ENCODE measurements at places on chromosomes 16 and 17.

DNA sequence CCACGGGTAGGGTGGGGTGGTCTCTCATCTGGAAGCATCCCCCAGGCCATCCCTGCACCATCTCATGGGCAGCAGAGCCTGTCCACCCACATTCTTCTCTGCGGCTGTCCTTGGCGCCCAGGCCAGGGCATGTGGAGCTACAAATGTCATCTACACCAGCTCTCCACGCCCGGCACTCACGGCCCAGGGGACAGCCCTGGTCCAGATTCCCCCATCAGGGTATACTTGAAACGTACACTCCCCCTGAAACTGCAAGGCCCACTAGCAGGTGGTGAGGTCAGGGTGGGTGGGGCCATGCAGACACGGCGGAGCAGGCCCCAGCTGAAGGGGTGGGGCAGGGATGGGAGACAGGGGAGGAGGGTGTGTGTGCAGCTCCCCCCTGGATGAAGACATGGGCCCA is 3.2 kb upstream of the SOX8 start:
- peak; percentile 14 for DNase-seq

DNA sequence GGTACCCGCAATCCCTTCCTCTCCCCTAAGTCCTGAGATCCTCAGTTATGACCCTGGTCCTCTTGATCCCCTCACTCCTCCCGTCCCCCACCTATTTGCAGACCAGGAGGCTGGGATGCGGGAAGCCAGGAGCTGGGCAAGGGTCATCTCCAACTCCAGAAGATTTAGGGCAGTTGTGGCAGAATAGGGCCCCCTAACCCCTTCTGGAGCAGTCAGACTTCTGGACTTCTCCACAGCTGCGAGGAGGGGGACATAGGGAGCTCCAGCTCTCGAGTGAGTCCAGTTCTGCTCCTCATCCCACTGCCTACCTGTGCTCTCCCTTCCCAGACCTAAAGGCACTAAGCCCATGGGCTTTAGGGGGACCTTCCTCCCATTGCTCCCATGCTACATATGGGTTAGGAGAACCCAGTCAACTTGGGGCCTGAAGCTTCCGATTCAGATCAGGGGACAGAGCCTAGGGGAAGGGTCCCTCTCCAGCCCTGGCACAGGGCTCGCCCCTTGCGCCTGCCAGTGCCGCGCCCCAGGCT is 1.3 kb downstream of the WNK4 start:
- no peak for DNase-seq

DNA sequence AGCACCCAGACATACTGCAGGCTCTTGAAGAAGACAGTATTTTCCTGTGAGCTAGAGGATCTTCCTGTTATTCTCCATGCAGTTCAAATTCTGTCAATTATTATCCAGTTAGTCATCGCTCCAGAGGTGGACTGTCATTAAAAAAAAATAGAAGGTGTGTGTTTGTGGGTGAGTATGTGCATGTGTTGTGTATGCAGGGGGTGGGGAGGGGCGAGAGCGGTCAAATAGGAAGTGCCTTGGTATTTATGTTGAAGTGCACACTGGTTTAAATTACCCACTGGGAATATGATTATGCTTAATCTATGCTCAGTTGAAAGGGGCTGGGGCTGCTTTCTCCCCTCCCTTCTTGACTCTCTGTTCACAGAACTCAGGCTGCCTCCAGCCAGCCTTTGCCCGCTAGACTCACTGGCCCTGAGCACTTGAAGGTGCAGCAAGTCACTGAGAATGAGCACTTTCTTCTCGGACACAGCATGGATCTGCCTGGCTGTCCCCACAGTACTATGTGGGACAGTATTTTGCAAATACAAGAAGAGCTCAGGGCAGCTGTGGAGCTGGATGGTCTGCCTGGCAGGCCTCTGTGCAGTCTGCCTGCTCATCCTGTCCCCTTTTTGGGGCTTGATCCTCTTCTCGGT is at the start of gene HSD17B2:
TSS of gene HSD17B2 (plus strand) at position 273 of the 632 bp plus-strand sequence. CDS start at position 445, 172 bp downstream.
- no peak for DNase-seq

DNA sequence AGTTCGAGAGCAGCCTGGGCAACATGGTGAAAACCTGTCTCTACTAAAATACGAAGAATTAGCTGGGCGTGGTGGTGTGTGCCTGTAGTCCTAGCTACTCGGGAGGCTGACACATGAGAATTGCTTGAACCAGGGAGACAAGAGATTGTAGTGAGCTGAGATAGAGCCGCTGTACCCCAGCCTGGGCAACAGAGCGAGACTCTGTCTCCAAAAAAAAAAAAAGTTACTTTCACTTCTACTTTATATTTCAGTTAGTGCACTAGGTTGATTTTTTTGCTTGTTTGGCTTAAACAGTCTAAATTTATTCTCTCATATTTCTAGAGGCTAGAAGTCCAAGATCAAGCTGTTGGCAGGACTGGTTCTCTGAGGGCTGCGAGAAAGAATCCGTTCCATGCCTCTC is 13.4 kb downstream of the CCDC102A start:
- DNase-seq: no peak

GRCh38 chr17:51060396-51060795 is 60.3 kb downstream of the SPAG9 start:
- no peak for DNase-seq

GRCh38 chr17:2282297-2282873 is 21.2 kb downstream of the SMG6 start:
- DNase-seq: no peak

GRCh38 chr17:45581860-45582259 is 91.3 kb upstream of the PLEKHM1 start:
- no peak for DNase-seq

GRCh38 chr17:75317671-75318070 is 28.4 kb upstream of the SLC25A19 start:
- DNase-seq: no peak

GRCh38 chr17:40646791-40647623 is 611 bp downstream of the SMARCE1 start:
- DNase-seq: peak; percentile 45

DNA sequence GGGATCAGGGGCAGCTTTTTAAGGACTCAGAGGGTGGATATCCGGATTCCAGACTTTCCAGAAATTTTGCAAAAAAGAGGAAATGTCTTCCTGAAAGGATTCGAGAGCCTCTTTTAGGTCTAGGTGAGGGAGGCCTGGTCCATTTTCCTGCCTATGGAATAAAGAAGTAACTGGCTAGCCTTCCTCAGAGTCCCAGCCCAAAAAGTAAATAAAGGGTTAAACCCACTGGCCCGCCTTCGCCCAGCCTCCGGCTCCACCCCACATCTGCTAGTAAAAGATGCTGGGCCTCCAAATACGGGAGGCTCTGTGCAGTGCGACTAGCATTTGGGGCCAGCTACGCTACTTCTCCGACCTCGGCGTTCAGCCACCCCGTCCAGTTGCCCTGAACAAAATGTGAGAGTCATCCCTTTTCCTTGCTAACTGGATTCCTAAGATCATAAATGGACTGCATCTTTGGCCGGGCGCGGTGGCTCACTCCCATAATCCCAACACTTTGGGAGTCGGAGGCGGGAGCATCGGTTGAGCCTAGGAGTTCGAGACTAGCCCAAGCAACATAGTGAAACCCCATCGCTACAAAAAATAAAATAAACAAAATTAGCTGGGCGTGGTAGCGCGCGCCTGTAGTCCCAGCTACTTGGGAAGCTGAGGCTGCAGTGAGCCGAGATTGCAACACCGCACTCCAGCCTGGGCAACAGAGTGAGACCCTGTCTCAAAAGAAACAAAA is 824 bp upstream of the MPP2 start:
- DNase-seq: peak; percentile 55

- DNase-seq: peak; percentile 66
Measured at GRCh38 chr17:47693731-47694580, at the start of gene TBKBP1. Gene TBKBP1 (plus strand): TSS chr17:47694161. CDS start chr17:47696113, 1,952 bp downstream.

GRCh38 chr17:8220783-8221662 is 10.6 kb upstream of the AURKB start:
- peak; percentile 83 for DNase-seq

GRCh38 chr17:47305302-47305923 is 18.3 kb upstream of the EFCAB13 start:
- DNase-seq: no peak

DNA sequence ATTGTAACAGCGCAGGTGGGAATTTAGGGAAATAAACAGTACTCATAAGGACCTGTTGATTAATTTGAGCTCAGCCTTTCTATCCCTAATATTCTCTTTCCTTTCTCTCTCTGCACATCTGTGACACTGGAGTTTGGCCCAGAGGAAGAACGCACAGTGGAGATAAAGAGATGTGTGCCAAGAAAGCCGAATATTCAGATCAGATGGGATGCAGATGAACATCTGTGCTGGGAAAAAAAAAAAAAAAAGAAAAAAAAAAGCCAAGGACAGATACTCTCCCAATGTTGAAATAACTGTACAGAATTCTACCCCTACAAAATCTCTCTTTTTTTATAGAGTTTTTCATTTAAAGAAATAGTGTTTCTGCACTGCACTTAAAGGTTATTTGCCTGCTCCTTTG is 485.4 kb downstream of the KCNJ2 start:
- DNase-seq: no peak

DNA sequence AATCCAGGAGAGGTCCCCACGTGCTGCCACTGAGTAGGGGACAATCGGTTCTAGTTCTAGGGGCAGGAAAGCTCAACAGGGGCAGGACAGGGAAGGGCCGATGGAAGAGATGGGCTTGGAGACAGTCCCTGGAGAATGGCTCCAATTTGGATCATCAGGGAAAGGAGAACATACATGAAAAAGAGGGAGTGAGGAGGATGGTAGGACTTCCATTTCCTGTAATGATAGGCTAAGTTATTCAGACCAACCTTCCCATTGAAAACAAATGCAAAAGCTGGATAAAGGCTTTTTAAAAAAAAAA is 20.4 kb upstream of the GPATCH8 start:
- DNase-seq: no peak

- no peak for DNase-seq
Measured at GRCh38 chr16:4550591-4550990, 5.5 kb upstream of the C16orf96 start.

GRCh38 chr17:8273884-8274444 is 14.5 kb upstream of the RANGRF start:
- no peak for DNase-seq

- DNase-seq: no peak
Measured at GRCh38 chr16:1965396-1966001, 873 bp upstream of the RPS2 start.

DNA sequence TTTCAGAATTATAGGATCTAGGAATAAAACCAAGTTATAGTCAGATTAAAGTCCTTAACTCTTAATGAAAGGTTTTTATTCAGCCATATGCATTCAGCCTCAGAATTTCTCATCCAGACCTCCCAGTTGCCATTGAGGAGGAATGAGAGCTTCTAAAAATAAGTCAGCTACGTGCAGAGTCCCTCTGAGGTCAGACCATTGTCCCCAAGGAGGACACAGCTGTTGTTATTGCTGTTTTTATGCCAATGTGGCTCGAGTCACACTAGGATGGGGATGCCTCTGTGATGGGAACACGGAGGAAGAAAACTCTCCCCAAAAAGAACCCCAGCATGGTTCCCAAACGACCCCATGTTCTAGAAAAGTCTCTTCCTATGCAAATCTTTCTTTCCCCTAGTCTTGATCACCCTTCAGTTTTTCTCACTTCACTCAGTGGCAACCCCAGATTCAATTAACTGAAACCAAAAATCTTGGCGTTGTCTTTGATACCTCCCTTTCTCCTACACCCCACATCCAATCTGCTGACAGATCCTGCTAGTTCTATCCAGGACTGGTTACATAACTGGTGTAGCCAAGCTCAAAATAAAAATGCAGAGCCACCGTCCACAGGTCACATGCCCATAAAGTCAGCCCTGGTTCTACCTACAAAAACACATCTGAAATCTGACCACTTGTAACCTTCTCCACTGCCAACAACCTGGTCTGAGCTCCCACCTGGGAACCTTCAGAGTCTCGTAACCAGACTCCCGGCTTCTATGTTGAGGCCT is 138.2 kb upstream of the ERCC4 start:
- no peak for DNase-seq

GRCh38 chr17:7403043-7403726 is 712 bp downstream of the TMEM256 start:
- DNase-seq: peak; percentile 38

- no peak for DNase-seq
Measured at GRCh38 chr17:50924800-50925199, 58.6 kb upstream of the TOB1 start.

GRCh38 chr17:27544350-27545131 is 86.4 kb upstream of the LGALS9 start:
- DNase-seq: no peak

GRCh38 chr16:71499775-71500364 is 10.7 kb upstream of the ZNF19 start:
- DNase-seq: peak; percentile 47

DNA sequence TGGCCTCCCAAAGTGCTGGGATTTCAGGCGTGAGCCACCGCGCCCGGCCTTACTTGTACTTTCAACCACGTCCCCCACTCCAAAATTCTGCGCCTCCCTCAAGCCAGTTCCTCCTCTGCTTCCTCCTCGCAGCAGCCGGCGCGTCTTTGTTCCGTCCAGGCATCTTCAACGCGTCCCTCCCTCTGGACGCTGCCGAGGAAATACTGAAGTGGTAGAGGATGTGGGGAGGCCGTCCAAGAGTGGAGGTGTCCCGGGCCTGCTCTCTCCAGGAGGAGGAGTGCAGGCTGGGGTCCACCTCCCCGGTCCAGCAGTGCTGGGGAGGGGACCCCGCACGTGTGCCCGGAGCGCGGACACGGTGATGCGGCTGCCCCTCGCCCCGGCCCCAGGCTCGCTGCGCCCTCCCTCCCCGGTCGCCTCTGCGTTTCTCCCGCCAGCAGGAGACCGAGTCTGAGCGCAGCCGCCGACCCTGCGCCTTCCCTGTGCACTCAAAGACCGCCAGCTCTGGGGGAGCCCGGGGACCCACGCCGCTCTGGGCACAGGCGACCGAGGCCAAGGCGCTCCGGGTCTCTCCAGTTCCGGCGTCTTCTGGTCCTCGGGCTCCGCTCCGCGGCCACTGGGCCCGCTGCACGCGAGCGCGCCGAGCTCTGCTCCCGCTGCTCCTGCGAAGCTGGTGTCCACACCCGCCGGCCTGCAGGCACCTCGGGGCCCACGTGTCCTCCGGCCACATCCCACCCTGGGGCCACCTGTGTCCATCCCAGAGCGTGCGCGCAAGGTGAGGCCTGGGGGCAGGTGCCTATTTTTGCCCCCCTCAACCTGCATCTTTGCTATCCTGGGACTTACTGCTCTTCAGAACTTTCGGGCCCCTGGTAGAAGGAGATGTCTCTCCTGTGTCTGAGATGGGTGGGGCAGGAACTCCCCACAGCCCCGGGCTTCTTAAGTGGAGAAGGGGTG is 31.7 kb downstream of the OSBPL7 start:
- peak; percentile 50 for DNase-seq

- no peak for DNase-seq
Measured at GRCh38 chr17:48738424-48738802, 9.9 kb upstream of the HOXB13 start.

DNA sequence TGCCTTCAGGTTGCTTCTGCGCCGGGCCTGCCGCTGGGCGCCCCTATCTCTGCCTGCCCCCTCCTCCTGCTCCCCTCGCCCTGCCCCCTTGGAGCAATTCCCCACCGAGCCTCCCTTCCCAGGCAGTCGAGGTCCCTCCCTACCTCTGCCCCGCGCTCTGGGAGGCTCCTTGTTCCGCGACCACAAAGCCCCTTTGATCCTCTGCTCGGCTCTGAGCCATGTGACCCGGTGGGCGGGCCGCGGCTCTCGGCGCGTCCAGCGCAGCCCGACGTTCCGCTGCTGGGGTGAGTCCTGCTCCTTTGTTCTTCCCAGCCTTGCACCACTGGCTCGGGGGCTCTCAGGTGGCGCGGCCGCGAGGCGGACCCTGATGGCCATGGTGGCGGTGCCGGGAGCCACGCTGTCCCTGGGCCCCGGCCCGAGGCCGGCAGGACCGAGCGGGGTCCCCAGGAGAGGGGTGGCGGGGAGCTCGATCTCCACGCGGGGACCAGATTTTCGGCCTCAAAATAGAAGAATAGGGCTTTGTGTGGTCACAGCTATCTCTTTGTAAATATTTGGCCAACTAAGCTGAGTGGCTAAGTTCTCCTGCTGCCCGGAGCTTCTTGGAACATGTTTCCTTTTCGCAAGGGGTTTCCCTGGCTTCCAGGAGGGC is 310.6 kb downstream of the SEC14L1 start:
- DNase-seq: peak; percentile 66
